Substantia nigra (tissue), 51 donors: ENCODE measurements at places on chromosomes 7 and 10.

- no peak for DNase-seq
Observed at GRCh38 chr10:29270883-29271282, 18.0 kb upstream of the LYZL1 start.

DNA sequence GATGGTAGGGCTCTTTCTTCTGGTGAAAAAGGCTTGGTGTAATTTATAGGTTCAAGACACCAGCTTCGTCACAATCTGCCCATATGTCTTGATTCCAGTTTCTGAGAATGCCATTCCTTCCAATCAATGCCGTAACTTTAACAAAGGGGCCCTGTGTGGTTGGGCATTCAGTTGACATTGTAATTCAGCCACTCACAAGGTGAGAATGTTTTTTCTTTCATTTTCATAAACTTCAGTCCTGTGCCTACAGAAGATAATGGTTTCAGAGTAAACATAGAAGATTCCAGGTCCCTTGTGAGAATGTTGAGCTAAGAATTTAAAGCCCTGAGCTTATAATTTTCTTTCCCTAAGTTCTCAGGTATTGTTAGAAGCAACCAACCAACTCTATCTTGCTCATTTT lies 67.3 kb upstream of the AASS start:
- no peak for DNase-seq

- no peak for DNase-seq
Observed at GRCh38 chr7:21959387-21959776, 13.7 kb upstream of the CDCA7L start.

DNA sequence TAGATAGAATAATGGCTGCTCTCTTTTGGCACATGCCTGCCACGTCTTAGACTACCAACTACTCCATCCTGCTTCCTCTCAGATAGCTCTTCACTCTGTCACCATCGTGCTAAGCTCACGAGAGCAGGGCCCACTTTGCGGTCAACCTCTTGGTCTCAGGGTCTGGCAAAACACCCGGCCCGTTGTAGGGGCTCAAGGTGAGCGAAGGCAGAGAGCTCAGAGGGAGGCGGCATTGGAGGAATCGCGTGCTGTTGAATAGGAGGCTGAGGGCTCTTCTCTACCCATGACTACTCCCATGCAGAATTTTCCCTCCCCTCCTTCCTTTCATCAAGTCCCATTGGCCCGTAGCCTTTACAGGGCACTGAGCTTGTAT lies 100.9 kb upstream of the DDC start:
- no peak for DNase-seq

DNA sequence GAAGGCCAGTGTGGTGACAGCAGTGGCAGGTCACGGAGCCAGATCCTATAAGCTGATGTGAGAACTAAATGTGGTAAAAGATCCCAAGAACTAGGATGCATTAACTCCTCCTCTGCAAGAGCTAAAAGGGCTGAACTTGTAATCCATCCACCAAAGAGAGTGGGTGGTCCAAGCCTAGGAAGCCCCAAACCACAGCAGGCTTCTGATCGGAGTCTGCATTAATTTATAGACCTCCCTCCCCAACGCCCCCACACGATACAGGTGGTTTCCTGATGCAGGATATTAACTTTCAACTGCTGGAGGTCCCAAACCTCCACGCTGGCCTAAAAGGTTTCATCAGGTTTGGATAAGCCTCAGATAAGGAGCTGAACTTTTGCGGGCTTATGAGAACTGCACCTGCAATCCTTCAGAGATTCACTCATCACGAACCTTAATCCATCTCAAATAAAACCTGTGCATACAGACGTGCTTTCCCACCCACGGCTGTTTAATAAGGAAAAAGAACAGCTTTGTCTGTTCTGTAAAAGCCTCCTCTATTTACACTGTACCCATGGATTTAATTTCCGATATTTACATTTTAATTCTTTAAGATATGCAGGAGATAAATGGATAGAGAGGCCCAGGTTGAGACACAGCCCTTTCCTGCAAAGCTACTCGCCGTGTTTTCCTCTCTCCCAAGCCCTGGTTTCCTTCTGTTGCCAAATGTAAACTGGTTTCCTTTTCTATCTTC lies 74.9 kb downstream of the GFRA1 start:
- DNase-seq = no peak

- no peak for DNase-seq
Observed at GRCh38 chr7:31991846-31992245, 78.4 kb downstream of the PDE1C start.
